ENCODE measurements at places on chromosomes 1 and 21. TPM values are rescaled to one million over a fixed set of nuclear protein-coding genes. Genes with fewer than 3 reads are reported as not detected.

LORICRIN gene
- not detected for total RNA-seq

GRCh38 chr1:14137411-14138134 is 437.6 kb downstream of the PRDM2 start:
- DNase-seq: no peak
- H3K27ac ChIP-seq: no peak overlapping the region
- H3K36me3 ChIP-seq: no peaks in the 10 kb centered on the region
- H3K4me3 ChIP-seq: no peak overlapping the region

GRCh38 chr1:214301526-214301925 is 20.6 kb downstream of the SMYD2 start:
- peaks cover 23% of the 10 kb centered on the region for H3K4me1 ChIP-seq
- no peaks in the 10 kb centered on the region for H3K27me3 ChIP-seq
- no peak overlapping the region for H3K27ac ChIP-seq
- H3K4me3 ChIP-seq: no peak overlapping the region

GRCh38 chr1:100606438-100606837 is 68.5 kb downstream of the GPR88 start:
- no peaks in the 10 kb centered on the region for H3K36me3 ChIP-seq
- H3K27ac ChIP-seq: no peak overlapping the region
- DNase-seq: no peak

DNA sequence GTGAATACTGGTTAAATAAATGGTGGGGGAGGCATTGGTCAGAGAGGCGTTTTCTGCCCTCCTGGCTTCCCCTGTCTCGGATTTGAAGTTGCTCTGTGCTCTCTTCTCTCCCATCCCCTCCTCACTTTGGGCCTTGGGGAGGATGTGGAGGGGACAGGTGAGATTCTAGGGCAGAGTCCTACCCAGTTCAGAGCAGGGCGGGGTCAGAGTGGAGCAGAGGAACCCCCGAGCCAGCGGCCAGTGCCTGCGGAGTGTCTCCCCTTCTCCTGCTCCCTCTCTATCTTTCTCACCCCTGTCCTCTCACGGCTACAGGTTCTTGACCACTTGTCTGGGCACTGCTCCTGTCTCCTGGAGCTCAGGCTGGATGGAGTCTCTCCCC is 8.1 kb downstream of the KNCN start:
- no peak overlapping the region for H3K27ac ChIP-seq
- no peaks in the 10 kb centered on the region for H3K36me3 ChIP-seq
- H3K4me1 ChIP-seq: peaks cover 2% of the 10 kb centered on the region
- DNase-seq: no peak
- H3K4me3 ChIP-seq: no peak overlapping the region

Measured in mesothelial cell of epicardium (in vitro differentiated cells).